ENCODE measurements at places on chromosomes 6 and 20.

DNA sequence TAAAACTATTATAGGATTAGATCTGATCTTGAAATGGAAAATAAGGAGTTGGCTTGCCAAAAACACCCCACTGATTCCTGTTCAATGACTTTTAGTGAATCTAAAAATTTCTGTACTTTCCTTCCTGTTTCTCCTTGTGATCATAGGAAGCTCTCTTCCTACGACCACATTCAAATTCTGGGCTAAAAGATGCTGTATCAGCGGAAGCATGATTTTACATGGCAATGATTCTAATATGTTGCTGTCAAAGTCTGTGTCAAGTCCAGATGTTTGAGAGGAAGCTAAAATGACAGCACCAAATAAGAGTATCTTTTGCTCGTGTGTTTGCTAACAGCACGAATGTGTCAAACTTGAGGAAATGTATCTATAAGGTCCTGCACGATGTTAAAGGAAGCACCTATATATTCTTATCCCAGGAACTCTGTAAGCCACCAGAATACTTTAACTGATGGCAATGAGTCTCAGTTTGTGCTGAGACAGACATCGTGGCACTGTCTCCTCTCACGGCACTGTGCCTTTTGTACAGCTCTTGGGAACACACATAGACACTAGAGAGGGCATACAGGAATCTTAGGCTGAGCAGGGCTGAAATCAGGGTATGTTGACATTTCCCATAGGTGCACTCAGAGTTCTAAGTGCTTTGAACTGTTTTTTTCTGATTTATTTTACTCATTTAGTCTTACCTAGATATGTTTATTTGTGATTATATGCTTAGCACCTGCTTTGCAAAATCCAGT, 24.9 kb upstream of the MAP3K4 start:
- no peak for DNase-seq

GRCh38 chr20:40766790-40767614, 78.0 kb upstream of the MAFB start:
- no peak for DNase-seq

GRCh38 chr6:34143884-34144580, 1.9 kb downstream of the GRM4 start:
- DNase-seq, result peak; percentile 33

DNA sequence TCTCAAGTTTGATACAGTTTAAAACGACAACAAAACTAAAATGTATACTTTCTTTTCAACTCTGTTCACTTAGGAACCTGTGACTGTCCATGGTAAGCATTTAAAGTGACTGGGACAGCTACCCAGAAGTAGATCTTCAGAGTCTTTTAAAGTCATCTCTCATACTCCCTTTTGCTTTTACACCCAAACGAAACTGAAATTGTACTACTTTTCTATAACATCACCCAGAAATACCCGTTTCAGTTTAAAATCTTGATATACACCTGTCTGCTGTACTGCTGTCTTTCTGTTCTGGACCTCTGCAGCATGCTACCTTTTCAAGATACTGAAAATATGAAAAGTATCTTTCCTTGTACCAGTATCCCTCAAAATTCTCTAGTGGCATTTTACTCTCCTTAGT, 170.4 kb upstream of the THEMIS start:
- DNase-seq, result no peak

Measured in stimulated activated CD4-positive, alpha-beta T cell treated with anti-CD3 and anti-CD28 coated beads, Interleukin-4, amount 100 ng/mL, for 48 hours (primary cell).